Stimulated activated CD4-positive, alpha-beta T cell treated with anti-CD3 and anti-CD28 coated beads, Interleukin-1b, Interleukin-23, amount 100 ng/mL, for 1 hour (primary cell): ENCODE measurements at places on chromosomes 3 and 15.

DNA sequence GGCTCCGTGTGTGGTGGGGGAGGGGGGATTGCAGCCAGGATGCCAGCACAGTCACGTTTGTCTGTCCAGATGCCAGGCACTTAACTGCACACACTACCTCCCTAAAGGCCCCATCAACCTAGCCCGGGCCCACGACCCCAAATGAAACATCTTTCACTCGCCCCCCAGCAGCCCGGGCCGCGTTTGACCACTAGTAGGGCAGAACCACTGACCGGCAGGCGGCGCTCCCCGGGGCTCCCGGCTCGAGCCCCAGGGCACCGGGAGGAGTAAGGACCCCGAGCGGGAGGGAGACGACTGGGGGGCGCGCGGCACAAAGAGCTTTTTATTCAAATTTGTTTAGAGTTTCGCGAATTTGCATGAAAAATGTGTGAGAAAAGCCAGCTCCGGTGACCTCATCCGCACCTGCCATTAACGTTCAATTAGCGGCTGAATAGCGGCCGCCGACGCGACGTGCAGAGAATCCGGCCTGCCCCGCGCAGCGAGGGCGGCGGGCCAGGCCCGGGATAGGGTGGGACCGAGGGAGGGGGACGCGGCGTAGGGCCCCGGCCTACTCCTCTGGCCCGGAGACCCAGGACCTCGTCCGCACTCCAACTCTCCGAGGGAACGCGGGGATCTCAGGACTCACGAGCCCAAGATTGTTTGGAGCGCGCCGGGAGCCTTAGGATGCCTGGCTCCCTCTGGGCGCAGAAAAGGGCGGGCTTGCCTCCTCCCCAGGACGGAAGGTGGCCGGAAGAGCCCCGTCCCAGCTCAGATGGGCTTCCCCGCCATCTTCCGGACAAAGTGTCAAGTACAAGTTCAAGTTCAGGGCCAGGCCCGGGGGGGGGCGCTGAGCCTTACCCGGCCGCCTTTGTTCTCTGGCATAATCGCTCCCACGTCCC lies 64.9 kb upstream of the POLG start:
- DNase-seq: no peak

DNA sequence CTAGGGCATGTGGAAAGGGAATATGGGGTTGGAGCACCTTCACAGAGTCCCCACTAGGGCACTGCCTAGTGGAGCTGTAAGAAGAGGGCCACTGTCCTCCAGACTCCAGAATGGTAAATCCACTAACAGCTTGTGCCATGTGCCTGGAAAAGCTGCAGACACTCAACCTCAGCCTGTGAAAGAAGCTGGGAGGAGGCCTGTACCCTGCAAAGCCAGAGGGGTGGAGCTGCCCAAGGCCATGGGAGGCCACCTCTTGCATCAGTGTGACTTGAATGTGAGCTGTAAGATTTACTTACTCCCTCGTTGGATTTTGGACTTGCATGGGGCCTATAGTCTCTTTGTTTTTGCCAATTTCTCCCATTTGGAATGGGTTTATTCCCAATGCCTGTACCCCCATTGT lies 705.2 kb upstream of the ROBO1 start:
- DNase-seq: no peak

DNA sequence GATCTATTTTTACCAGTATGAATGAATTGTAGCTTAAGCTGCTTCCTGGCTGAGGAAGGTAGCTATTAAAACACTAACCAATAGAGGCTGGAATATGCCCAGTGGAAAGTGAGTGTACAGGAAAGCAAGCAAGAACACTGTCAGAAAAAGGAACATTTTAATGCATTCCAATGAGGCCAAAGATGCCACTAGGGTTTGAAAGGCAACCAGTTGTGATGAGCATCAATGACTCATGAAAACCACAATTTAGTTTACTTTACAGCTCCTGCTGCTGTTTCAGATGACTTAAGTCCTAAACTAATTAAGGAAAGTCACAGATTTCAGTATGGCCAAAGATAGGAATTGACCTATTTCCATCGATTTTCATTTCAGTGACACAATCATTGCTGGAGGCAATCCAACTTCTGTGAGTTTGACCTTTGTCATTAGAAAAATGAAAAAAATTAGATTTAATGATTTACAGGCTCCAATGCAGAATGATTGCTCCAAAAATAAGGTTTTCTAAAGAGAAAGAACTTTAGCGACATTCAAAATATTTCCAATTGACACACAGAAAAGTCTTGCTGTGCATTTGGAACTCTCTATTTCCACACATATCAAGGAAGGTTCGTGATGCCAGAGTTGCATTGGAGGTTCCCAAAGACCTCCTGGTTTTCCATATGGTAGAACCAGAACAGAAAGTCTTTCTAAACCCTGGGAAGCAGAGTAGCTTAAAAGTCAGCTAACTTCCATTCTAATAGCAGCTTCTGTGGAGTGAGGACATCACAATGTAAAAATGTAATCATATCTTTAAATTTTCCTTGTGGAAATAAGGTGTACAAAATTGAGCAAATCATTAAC lies 103.0 kb downstream of the SUCNR1 start:
- DNase-seq: no peak

GRCh38 chr3:25547943-25548674 lies 116.6 kb downstream of the TOP2B start:
- DNase-seq: no peak

DNA sequence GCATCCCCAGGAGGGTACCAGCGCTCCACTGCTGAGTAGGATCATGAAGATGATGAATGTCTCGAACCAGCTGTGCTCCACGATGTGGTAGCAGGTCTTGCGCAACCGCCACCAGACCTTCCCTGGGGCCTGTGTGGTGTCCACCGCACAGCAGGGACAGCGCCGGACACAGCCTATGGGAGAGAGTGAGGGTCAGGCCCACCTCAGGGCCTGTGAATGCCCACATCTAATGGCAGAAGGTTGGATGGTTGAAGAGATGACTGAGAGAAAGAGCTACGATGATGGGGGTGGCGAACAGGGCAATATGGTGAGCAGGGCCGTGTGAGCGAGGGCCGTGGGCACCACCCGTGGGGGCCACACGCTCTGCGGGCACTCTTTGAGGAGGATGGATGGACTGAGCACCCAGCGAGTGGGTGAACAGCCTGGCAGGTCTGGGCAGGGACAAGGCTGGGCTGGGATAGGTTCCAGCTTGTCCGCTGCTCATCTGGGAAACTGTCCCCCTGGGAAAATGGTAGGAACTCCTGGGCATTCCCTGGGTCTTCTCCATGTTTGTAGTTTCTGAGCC lies 74.1 kb downstream of the SCN5A start:
- DNase-seq: no peak

GRCh38 chr15:101159936-101160815 lies 91.7 kb downstream of the CHSY1 start:
- DNase-seq: no peak

DNA sequence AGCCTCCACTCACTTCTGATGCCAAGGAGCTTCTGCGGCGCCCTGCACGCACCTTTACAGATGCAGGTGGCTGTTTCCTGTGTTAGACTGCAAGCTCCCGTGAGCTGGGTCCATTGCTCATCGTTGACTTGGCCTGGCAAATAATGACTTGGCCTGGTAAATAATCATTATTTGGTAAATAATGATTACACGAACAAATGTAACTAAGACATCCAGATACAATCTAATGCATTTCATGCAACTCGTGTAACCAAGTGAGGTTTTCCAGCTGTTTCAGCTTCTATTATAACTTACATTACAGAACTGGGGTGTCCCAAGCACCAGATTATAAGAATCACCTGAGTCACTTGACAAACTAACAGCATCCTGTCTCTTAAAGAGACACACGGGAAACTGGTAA lies 92.1 kb upstream of the BHLHE40 start:
- DNase-seq: no peak

DNA sequence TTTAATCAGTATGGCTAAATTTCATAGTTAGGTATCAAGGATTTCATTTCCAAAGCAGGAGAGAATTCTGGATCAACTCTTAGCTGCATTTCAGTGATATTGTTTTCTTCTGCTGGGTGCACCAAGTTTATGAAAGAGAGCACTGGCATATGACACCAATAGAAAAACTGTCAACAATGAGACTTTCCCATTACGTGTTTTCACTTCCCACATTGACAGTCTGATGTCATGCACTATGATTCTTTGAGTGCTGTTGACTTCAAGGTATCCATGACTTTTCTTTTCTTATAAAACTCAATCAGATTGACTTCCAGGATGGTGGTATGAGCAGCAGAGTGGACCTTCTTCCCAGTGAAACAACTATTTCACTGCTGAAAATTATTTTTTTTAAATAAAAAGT lies 476.1 kb downstream of the EDEM1 start:
- no peak for DNase-seq

GRCh38 chr15:39442898-39443297 lies 138.0 kb upstream of the THBS1 start:
- no peak for DNase-seq

DNA sequence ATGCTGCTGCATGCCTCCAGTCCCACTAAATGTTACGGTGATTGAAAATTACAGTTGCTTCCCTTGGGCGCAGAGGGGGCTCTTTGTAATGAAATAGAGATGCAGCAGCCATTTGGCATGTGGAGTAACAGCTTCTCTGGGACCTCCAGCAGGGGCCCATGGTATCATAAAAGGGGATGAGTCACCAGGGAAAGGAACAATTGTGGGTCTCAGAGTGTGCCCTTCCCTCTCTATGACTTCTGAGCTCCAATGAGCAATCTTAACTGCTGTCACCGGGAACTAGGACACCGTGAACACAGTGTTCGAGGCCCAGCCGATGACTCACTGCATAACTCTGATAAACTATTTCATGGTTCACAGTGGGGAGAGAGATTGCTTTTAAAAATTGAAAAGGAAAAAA lies 164.8 kb upstream of the NUDT16 start:
- no peak for DNase-seq

GRCh38 chr3:185215873-185216606 lies 37.8 kb downstream of the EHHADH start:
- DNase-seq: no peak

- no peak for DNase-seq
Measured at GRCh38 chr15:61871926-61872522, 188.2 kb downstream of the VPS13C start.

DNA sequence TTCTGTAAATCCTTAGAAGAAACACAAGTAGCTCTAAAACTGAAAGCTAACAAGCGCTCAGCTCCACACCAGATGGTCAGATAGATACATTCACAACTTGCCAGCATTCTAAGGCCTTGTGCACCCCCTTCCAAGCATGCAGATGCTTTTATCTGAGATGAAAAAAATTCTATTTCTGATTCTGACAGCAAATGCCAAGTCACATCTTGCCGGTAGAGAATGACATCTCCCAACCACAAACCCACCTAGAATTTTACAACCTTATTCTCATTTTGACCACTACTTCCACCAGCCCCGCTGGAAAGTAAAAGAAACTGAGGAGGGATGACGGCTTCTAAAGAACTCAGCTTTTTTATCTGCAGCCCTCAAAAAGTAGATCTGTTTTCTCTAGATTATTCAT lies 57.7 kb downstream of the SUMF1 start:
- no peak for DNase-seq

GRCh38 chr15:92797168-92798052 lies 102.7 kb upstream of the CHD2 start:
- no peak for DNase-seq

DNA sequence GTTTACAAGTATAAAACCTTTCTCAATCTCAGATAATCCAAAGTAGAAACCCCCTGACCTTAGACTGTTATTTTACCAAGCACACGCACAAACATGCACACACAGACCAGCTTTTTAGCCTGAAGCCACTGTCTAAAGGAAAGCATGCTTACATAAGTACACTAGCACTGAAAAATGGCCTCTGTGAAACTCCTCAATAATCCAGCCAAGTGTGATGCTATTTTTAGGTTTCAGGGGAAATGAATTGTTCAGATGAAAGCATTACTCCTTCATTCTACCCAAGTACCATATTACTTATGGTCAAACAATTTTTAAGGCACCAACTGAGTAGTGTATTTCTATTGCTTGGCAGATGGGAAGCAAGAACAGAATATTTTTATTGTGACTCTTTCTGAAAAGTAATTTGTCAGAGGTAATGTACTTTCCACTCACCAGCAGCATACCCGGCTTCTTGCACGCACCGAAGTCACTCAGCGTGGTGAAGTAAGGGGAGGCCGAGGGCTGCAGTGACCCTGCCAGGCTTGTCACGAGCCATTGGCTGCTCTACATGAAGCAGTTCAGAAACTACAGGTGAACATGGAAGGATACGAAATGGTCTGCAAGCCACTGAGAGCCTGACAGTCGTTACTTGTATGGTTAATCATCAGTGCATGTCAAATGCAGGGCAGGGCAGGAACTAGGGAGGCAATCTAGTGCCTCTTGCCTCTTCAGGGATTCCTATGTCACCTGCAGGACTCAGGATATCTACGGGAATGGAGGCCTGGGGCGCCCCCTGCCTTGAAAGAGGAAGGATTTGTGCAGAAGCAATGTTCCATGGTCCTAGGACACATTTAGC lies 106.7 kb downstream of the GABRB3 start:
- no peak for DNase-seq

- no peak for DNase-seq
Measured at GRCh38 chr3:83946554-83946953, 1012.2 kb upstream of the CADM2 start.

DNA sequence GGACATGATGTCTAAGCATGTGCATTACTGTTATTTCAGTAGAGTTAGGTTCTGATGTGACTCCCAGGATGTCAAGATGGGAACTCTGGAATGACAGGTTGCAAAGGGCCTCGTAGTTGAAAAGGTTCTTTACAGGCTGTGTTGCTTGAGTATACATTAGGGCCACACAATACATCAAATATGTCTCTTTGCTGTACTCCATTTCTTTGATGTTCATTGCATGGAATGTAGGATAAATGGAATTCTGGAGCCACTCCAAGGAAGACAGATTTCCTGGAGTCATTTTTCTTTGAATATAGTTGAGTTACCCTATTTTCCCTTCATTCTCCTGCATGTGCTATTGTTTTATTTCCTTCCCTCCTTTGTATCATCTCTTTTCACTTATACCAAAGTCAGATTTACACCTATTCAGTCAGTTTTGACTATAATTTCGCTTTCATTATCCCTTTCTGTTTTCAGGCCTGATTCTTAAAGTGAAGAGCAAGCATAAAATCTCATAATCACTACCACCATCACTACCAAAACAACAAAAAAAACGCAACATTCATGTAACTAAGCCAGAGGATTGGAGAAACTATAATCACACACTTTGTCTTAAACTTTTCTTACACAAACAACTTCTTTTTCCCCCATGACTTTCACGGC lies 61.2 kb upstream of the PTX3 start:
- DNase-seq: no peak

GRCh38 chr3:72082186-72082715 lies 297.3 kb upstream of the PROK2 start:
- no peak for DNase-seq

DNA sequence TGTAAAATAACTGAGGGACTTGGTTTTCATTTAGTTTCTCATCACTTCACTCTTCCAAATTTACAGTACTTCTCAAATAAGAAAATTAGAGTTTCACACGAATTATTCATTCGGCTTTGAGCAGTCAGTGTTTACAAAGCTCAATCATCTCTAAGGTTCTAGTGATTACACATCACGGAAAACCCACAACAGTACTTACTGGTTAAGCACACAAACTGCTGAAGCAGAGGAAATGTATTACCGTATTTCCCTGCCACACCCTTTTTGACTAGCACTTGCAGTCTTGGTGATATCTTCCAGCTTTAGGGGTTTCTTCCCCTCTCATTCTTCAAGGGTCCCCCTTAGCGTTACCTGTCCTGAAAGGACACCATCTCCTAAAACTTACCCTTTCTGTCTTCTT lies 164.8 kb upstream of the CDIN1 start:
- DNase-seq: no peak
